ENCODE measurements at places on chromosomes 2 and 18. TPM values are rescaled to one million over a fixed set of nuclear protein-coding genes. Genes with fewer than 3 reads are reported as not detected.

Gene LRRC30
- total RNA-seq: not detected

GRCh38 chr2:121869363-121869762, 113.9 kb downstream of the TSN start:
- DNase-seq: no peak

- no peak for DNase-seq
These were observed 6.6 kb downstream of the DLX2 start for GRCh38 chr2:172095905-172096625.

DNA sequence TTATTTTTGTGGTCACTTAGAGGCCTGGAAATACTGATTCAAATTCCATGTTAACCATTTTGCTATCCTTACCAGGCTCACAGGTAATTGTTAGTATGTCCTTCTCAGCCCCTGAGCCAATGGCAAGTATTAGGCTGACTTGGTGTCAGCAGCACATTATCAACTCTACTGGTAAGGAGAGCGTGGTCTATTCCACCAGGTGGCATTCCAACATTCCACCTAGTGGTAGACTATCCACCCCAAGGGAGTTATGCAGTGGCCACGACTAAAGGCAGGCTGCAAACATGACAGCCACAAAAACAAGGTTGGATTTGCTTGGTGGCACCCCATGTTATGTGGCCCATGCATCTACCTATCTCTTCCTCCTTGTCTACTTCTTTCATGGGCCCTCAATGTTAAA, 31.8 kb upstream of the GCC2 start:
- DNase-seq: no peak

DNA sequence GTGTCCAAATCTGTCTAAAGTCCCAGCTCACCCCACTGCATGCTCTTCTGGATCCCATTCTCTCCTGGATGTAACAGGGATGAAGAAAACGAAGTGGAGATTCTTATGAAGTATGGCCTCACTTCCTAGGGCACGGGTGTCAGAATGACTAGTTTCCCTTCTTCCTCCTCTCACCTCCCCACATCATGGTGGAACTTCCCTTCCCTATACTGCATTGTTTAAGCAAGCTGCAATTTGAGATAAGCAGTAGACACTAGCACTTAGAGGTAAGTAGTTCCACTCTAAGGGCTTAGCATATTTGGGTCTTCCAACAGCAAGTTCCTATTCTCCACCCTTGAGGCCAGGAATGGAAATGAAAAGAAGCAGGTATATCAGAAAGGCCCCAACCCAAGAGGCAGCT, 29.7 kb downstream of the SLC4A5 start:
- DNase-seq: no peak

DNA sequence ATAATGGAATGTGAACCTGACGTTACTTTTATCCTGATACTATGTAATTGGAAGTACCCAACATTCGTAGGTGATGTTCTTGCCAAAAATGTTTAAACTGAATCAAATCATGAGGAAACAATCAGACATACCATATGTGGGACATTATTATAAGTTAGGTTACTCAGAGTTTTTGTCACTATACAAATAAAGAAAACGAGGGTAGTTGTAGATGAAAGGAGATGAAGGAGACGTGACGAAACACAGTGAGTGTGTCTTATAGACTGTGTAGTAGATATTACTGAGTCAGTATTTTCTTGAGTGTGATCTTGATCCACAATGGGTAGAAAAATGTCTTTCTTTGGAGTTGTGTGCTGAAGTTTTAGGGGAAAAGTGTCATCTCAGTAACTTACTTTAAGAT, 176.8 kb downstream of the ZNF407 start:
- no peak for DNase-seq

DNA sequence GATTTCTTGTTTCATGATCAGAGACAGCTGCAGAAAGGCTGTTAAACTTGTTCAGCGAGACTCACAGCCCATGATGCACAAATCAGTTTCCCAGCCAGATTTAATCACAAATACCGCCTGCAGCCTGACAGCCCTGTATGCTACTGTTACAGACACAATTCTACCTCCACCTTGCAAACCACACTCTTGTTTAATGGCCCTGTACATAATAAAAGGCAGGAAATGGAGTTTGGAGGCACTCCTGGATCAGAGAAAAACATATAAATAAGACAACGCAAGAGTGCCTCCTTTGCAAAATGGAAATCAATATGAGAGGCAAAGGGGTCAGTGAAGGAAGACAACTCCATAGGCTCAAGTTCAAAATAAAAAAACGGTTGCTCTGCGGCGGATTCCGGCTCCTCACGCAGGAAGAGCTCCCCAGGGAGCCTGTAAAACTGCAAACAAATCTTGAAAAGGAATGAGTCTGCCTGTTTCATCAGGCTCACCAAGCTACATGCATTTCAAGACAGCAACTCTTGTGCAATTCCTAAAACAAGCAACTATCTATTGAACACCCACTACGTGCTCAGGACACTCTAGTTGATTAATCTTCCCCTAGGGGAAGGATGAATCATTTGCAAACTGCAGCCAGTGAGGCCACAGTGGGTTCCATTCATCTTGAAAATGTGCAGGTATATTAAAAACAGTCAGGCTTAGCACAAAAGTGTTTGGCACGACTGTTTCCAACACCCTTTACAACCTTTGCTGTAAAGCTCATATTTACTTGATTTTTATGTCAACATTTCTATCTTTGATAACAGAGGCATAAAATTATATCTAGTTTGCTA, 37.5 kb downstream of the TBC1D8 start:
- peak; percentile 85 for DNase-seq

- no peak for DNase-seq
These were observed 84.4 kb downstream of the DGKD start for GRCh38 chr2:233438573-233439147.

Data from LHCN-M2 (cell line).